ENCODE measurements at places on chromosomes 5 and 9. TPM values are rescaled to one million over a fixed set of nuclear protein-coding genes. Genes with fewer than 3 reads are reported as not detected.

- H3K4me3 ChIP-seq, result peak overlapping the region; percentile 98
- H3K4me1 ChIP-seq, result peaks cover 3% of the 10 kb centered on the region
- no peaks in the 10 kb centered on the region for H3K36me3 ChIP-seq
- DNase-seq, result no peak
Measured at GRCh38 chr5:80655231-80655774, 520 bp upstream of the DHFR start.

DNA sequence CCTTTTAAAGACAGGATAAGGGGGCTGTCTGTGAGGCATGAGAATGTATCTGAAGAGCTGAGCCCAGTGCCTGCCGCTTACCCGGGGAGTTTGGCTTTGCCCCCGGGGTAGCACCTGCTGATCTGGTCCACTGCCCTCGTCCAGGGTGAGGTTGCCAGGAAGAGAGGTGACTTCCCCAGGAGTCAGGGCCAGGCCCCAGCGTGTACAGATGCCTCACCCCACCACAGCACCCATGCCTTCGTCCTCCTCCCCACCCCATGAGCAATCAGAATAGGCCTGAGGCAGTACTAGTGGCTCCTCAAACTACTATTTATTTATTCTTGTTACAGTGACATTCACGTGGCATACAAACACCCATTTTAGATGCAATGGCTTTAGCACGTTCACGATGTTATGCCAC, 15.7 kb upstream of the AIF1L start:
- H3K36me3 ChIP-seq, result no peaks in the 10 kb centered on the region
- H3K27ac ChIP-seq, result no peak overlapping the region
- no peak for DNase-seq
- H3K4me1 ChIP-seq, result no peaks in the 10 kb centered on the region
- no peak overlapping the region for H3K4me3 ChIP-seq

- H3K4me3 ChIP-seq, result no peak overlapping the region
- no peaks in the 10 kb centered on the region for H3K4me1 ChIP-seq
- H3K27ac ChIP-seq, result no peak overlapping the region
- no peaks in the 10 kb centered on the region for H3K27me3 ChIP-seq
- no peaks in the 10 kb centered on the region for H3K36me3 ChIP-seq
Measured at GRCh38 chr9:133917375-133917774, 74.7 kb downstream of the VAV2 start.

DNA sequence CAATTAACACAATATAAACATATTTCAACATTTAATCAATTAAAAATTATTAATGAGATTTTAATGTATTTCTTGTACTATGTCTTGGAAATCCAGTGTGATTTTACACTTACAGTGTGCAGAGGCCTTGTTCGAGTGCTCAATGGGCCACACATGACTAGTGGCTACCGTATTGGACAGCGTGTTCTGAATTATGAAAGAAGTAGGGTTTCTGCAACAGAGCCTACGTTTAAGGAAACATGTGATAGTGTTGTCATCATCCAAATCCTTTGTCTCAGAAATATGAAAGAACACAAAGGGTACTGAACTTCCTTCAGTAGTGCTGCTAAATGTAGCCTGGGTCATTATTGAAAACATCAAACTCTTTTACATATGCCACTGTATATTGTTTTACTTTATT, 29.5 kb downstream of the NPR3 start:
- H3K4me3 ChIP-seq, result no peak overlapping the region
- no peaks in the 10 kb centered on the region for H3K36me3 ChIP-seq
- H3K27ac ChIP-seq, result no peak overlapping the region
- H3K27me3 ChIP-seq, result no peaks in the 10 kb centered on the region

DNA sequence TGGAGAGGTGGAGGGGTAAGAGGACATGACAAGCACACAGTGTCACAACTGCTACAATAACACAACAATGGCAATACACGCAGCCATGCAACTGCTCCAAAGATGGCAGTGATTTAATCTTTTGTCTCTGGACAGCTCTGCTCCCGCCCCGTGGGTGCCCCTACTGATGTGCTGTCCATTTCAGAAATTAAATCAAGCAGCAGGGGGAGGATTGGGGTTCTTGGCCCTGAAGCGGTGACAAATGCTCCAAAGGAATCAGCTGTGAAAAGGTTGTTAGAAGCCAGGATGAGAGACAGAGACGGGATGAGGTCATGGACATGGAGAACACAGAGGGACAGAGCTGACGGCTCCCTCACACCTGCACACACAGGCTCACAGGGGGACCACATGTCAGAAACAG, 22.6 kb downstream of the CNTFR start:
- no peak for DNase-seq
- peaks cover under 1% of the 10 kb centered on the region for H3K4me1 ChIP-seq
- H3K27me3 ChIP-seq, result no peaks in the 10 kb centered on the region
- no peak overlapping the region for H3K4me3 ChIP-seq

- no peak overlapping the region for H3K27ac ChIP-seq
- H3K4me3 ChIP-seq, result no peak overlapping the region
- no peaks in the 10 kb centered on the region for H3K36me3 ChIP-seq
- H3K27me3 ChIP-seq, result no peaks in the 10 kb centered on the region
- no peak for DNase-seq
- no peaks in the 10 kb centered on the region for H3K4me1 ChIP-seq
Measured at GRCh38 chr5:144028058-144028457, 142.4 kb downstream of the YIPF5 start.

- H3K27me3 ChIP-seq, result no peaks in the 10 kb centered on the region
- no peaks in the 10 kb centered on the region for H3K4me1 ChIP-seq
- no peaks in the 10 kb centered on the region for H3K36me3 ChIP-seq
Measured at GRCh38 chr9:9286001-9286400, 1326.8 kb downstream of the PTPRD start.

- H3K4me3 ChIP-seq, result no peak overlapping the region
- H3K36me3 ChIP-seq, result no peaks in the 10 kb centered on the region
- H3K4me1 ChIP-seq, result no peaks in the 10 kb centered on the region
- H3K27me3 ChIP-seq, result no peaks in the 10 kb centered on the region
- H3K27ac ChIP-seq, result no peak overlapping the region
Measured at GRCh38 chr5:167835146-167835545, 456.3 kb upstream of the WWC1 start.

DNA sequence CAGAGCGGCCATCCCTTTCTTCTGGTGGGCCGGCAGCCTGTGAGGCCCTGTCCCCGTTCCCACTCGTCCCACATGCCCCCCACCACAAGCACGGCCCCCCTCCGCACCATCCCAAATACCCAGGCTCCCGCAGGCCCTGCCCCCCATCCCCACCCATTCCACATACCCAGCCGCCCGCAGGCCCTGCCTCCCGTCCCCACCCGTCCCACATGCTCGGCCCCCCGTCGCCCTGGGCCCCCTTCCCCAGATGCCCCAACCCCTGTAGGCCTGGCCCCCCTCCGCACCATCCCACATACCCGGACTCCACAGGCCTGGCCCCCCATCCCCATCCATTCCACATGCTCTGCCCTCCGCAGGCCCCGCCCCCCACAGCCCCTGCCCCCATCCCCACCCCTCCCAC, 11.5 kb downstream of the SLC6A19 start:
- H3K36me3 ChIP-seq, result no peaks in the 10 kb centered on the region
- no peaks in the 10 kb centered on the region for H3K4me1 ChIP-seq
- no peak overlapping the region for H3K27ac ChIP-seq
- no peaks in the 10 kb centered on the region for H3K27me3 ChIP-seq

DNA sequence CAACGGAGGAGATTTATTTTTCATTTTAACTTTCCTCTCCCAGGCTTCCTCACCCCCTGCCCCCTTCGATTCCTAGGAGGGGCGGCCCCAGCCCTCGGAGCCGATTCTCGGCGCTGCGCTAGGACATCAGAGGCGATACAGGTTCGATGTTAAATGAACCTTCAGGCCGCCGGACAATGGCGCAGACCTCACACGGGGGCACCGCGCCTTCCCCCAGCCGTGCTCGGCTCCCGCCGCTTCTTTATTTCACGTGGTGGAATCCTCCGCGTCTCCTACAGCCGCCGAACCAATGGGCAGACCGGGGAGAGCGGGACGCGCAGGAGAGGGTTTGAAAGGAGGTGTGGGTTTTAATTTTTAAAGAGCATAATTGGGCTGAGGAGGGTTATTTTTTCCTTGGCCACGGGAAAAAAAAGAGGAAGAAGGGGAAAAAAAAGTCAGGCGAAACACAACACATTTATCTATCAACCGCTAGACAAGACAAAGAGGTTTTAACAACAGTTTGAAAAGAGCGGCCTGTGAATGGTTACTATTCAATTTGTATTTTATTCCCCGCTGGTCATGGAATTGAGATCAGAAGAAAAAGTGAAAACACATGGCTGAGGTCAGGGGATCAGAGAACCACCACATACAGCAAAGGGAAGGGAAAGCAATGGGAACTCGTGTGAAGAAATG, 126.8 kb downstream of the TMEM174 start:
- DNase-seq, result no peak
- peaks cover 10% of the 10 kb centered on the region for H3K27me3 ChIP-seq
- no peaks in the 10 kb centered on the region for H3K36me3 ChIP-seq
- H3K27ac ChIP-seq, result no peak overlapping the region

- H3K4me3 ChIP-seq, result no peak overlapping the region
- no peak for DNase-seq
- peaks cover 3% of the 10 kb centered on the region for H3K4me1 ChIP-seq
- no peaks in the 10 kb centered on the region for H3K27me3 ChIP-seq
- H3K27ac ChIP-seq, result no peak overlapping the region
- no peaks in the 10 kb centered on the region for H3K36me3 ChIP-seq
Measured at GRCh38 chr5:76606701-76607100, 16.5 kb downstream of the F2RL2 start.

DNA sequence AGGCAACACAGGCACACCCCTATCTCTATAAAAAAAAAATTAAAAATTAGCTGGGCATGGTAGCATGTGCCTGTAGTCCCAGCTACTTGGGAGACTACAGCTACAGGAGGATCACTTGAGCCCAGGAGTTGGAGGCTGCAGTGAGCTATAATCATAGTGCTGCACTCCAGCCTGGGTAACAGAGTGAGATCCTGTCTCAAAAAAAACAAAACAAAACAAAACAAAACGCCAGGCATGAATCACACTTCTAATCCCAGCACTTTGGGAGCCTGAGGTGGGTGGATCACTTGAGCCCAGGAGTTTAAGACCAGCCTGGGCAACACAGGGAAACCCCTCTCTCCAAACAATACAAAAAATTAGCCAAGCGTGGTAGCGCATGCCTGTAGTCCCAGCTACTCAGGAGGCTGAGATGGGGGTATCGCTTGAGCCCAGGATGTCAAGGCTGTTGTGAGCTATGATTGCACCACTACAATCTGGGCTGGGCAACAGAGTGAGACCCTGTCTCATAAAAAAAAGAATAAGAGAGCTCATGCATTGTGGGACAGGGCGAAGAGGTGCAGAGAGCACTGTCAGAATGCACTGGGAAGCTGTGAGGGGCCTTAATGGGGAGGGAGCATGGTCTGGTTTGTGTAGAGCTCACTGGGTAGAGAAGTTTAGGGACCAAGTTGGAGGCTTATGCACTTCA, 8.4 kb upstream of the SAP30L start:
- H3K27me3 ChIP-seq, result no peaks in the 10 kb centered on the region
- no peak overlapping the region for H3K4me3 ChIP-seq
- no peaks in the 10 kb centered on the region for H3K36me3 ChIP-seq
- no peak for DNase-seq
- no peak overlapping the region for H3K27ac ChIP-seq
- no peaks in the 10 kb centered on the region for H3K4me1 ChIP-seq

GRCh38 chr5:60577116-60577515, 122.8 kb downstream of the DEPDC1B start:
- H3K4me1 ChIP-seq, result no peaks in the 10 kb centered on the region
- no peaks in the 10 kb centered on the region for H3K36me3 ChIP-seq
- H3K27me3 ChIP-seq, result no peaks in the 10 kb centered on the region
- no peak overlapping the region for H3K27ac ChIP-seq

DNA sequence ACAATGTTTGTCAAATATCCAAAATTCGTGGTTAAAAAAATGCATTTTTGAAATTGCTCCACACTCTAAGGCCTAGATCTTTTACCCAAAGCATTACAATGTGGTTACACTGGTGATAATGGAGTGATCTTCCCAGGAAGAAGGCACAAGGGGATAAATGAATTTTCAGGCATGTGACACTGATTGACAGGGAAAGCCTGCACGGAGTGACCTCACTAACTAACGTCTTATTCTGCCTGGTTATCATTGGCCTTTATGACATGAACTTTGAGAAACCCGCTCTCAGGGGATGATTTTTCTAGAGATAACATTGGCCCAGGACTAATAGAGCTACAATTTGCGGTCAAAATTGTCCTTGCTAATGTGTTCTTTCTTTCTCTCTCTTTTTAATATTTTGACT, 137.6 kb downstream of the PRKACG start:
- H3K27me3 ChIP-seq, result no peaks in the 10 kb centered on the region
- no peak for DNase-seq
- no peak overlapping the region for H3K27ac ChIP-seq

- no peaks in the 10 kb centered on the region for H3K4me1 ChIP-seq
- DNase-seq, result no peak
- no peak overlapping the region for H3K4me3 ChIP-seq
- H3K27me3 ChIP-seq, result no peaks in the 10 kb centered on the region
- no peaks in the 10 kb centered on the region for H3K36me3 ChIP-seq
Measured at GRCh38 chr9:10003047-10003446, 609.8 kb downstream of the PTPRD start.

Gene ABL1
- 46.4 TPM for total RNA-seq

Gene NUTM2F
- not detected for total RNA-seq

Gene SOWAHA
- 0.72 TPM for total RNA-seq

Gene STK10
- total RNA-seq, result 10.0 TPM

Gene ARHGEF39
- total RNA-seq, result 0.58 TPM

Gene ZNF483
- total RNA-seq, result 55.5 TPM

Gene CD72
- total RNA-seq, result 1.1 TPM

All from ovary (tissue), 10 donors.